IPS-NIHi11 (cell line): ENCODE measurements at places on chromosomes 6 and 20.

GRCh38 chr20:48214601-48215000 is 429.3 kb upstream of the SULF2 start:
- no peak for DNase-seq

GRCh38 chr6:161108916-161109315 is 117.3 kb downstream of the MAP3K4 start:
- no peak for DNase-seq

DNA sequence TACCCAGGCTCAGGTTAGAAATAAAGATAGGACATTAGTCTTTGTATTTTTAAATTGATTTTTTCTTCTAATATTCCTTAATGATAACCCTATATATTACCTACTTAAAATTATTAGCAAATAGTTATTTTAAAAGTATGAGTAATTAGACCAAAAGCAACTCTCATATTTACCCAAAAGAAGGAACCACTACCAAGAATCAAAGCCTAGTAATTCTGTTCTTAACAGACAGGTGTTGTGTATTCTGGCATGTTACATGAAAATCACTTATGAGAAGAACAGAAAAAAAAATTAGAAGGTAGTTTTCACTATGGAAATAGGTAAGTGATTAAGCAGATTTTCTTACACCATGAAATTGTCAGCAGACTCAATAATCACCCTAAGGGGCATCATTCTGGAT is 105.1 kb downstream of the ATG5 start:
- no peak for DNase-seq

GRCh38 chr6:20705741-20706140 is 171.5 kb downstream of the CDKAL1 start:
- DNase-seq, result no peak

GRCh38 chr6:79302341-79302740 is 67.9 kb upstream of the HMGN3 start:
- peak; percentile 9 for DNase-seq
